ENCODE measurements at places on chromosomes 2 and 18.

- no peak for DNase-seq
Measured at GRCh38 chr2:18194161-18194560, 315.7 kb downstream of the KCNS3 start.

- DNase-seq, result no peak
Measured at GRCh38 chr2:38092196-38092902, 16.4 kb upstream of the CYP1B1 start.

DNA sequence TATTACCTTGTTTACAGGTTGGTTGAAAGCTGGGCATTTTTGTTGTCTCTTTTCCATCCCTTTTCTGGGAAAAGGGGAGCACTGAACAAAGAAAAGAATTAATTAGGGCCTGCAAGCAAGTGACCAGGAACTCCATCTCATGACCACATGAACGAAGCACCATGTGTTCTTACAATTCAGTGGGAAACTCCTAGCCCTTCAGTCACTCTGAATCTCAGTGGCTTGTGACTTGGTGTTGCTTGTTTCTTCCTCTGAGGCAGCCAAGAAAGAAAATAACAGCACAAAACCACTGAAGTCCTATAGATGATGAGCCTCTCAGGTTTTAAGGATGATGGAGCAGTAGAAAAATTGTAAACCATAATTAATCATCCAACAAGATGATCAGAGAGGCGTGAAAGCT, 129.1 kb upstream of the CAB39 start:
- no peak for DNase-seq

DNA sequence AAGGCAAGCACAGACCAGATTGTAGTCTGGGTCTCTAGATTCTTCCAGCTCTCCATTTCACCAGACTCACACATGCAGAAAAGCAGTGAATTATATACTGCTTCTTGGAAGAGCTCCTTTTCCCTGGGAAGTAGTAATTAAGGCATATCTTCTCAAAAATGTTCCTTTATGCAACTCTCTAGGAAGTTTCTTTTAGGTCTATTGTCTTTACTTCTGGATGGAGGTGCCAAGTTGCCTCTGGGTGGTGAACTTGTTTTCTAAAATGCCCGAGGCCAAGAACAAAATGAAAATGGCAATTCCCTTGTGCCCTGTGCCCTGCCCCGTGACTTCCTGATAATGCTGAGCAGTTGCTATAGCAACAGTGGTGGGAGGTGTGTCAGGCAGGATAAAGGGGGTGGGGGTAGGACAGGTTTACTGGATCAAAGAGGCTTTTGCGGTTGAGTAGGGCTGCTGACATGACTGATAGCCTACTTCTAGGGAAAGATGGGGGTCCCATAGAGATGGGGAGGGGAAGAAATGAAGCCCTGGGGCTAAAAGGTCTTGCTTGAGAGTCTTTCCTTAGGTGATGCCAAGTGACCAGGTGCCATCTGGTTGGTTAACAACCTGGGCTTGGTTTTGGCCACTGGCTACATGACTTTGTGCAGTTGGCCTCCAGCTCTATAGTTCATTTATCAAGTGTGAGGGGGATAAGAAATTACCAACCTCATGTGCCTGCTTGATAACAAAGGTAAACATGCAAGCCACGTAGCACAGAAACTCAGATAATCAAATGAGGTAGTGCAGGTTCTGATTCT, 11.8 kb downstream of the IGFBP2 start:
- no peak for DNase-seq

GRCh38 chr2:75416420-75417342, 144.1 kb downstream of the EVA1A start:
- DNase-seq, result no peak

- DNase-seq, result no peak
Measured at GRCh38 chr18:58544179-58544578, 84.7 kb downstream of the ALPK2 start.

GRCh38 chr18:49585781-49586663, 24.2 kb downstream of the LIPG start:
- no peak for DNase-seq

DNA sequence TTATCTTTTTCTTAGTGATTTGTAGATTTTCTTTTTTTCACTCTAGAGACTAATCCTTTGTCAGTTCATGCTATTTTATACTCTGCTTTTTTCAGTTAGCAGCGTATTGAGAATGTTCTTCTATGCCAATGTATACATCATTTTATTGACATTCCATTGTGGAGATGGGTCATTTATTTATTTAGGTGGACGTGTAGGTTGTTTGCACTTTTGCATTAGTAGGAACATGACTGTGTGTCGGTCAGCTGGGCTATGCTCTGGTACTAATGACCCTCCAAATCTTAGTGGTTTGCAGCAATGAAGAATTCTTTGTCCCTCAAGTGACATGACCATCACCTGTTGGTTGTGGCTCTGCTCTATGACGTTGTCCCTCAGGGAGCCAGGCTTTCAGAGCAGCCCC, 33.6 kb downstream of the HPCAL1 start:
- no peak for DNase-seq

GRCh38 chr2:153487448-153487847, 8.9 kb upstream of the RPRM start:
- no peak for DNase-seq

DNA sequence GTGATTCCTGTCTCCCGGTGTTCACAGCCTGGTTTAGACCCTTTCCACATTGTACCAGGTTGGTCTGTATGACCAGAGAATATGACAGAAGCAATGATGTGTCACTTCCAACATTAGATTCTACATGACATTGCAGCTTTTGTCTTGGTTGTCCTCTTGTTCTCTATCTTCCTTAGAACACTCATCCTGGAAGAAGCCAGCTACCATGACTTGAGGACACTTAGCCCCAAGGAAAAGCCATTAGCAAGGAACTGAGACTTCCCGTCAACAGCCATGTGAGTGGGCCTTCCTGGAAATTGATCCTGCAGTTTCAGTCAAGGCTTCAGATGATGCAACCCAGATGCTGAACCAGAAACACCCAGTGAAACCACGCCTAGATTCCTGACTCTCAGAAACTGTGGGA, 143.3 kb downstream of the MREG start:
- DNase-seq, result no peak

DNA sequence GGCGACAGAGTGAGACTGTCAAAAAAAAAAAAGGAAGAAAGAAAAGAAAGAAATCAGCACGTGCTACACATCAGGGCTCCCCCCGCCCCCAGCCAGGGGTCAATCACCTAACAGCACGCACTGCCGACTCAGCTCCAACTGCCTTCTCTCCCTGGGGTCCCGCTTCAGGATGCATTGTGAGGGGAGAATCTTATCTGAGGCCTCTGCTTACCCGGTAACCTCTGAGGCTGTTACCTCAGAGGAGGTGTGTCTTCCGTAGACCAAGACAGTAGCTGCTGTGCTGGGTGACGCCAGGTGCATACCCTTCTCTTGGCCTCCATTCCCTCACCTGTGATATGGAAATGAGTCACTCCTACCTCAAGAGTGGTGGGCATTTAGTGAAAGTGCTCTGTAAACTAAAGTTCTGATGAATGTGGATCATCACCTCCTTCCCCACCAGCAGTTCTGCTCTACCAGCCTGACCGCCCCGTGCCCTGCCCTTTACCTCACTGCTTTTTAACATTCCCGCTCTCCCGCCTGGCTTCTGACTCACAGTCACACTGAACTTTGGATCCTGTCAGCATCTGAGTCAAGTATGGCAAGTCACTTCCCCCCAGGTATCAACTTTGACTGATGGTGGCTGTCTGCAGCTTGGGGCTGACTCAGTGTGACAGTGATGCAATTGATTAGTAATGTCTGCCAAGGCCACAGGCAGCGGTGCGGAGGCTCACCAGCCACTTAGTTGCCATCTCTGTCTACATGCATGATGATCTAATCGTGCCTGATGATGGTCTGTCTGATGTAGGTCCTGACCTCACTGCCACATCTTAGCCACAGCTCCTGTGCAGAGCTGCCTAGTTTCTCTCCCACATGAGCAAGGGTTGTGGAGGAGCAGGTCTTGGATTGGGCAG, 20.1 kb downstream of the ARID5A start:
- DNase-seq, result no peak

DNA sequence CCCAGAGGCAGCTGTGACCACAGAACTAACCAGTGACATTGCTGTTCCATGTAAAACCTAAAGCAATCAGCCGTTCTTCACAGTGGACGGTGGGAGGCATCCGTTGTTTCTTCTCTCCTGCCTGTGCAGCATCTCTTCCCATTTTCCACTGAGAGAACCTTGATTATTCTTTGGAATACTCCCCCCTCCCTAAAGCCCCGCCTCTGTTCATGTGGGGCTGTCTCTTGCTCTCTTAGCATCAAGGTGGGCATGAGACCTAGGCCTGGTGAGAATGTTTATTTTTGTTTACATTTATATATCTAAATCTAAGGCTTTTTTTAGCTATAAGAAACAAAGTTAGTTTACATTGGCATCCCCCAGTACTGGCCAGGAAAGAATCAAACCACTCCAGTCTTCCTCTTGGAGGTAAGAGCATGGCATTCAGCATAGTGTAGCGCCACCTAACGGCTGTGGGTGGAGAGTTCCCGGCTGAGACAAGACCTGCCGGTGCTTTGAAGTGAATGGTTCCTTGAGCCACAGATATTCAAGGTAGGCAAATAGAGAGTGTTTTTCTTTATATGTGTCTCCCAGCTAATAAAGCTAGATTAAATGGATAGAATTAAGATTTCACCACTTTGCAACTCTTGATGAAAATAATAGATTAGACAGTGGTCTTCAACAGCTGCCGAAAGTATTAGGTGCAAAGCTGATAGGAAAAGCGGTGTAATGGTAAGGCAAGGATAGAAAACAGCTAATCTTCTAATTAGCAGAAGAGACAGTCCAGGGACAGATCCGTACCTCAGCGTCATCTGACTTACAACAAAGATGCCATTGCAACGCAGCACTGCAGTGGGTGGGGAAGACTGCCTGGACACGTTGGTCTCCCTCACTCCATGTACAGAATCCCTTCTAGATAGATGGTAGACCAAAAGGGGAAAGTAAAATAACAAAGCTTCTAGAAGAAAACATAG, 219.6 kb upstream of the RAB12 start:
- DNase-seq, result peak; percentile 63

DNA sequence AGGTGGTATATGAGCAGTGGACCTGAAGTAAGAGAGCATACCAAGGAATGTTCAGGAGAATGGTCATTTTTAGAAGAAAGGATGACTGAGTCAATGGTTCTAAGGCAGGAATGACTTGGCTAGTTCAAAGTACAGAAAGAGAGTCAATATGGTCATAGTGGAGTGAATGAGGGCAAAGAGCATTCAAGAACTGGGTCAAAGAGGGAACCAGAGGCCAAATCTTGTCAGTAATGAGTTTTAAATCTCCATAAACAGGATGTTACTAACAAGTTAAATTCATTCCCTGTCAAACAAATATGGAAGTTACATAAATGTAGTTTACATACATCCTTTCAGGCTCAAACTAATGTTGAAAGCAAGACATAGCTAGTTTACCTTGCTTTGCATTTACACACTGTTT, 16.1 kb downstream of the CALCRL start:
- DNase-seq, result no peak

DNA sequence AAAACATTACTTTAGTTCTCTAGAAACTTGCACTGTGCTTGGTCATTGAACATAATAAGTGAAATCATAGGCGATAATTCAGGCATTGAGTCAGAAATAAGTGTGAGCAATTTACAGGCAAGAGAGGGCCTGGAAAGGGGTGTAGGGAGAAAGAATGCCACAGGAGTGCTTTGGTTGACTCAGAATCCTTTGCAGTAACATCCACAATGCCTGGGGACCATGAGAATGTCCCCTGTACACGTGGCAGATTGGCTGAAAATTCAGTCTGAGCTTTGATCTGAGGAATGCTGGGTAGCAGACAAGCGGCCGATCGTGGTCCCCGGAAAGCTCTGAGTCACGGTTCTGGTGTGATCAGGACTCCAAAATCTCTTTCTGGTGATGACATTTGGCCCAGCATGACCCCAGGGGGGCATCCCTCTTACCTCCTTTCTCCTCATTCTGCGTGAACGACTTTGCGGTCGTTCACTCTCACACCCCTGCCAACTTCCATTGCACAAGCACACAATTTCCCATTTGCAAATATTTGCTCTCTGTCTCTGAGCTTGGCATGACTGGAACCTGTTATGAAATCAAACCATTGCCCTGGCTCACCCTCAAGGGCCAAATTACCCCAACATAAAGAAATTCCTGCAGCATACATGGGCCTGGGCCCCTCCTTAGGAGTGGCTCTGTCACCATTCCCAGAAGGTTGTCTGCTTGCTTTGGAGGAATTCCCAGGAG, 305.0 kb upstream of the EPAS1 start:
- peak; percentile 56 for DNase-seq

- no peak for DNase-seq
Measured at GRCh38 chr2:128940378-128940777, 621.7 kb upstream of the HS6ST1 start.

- DNase-seq, result peak; percentile 16
Measured at GRCh38 chr2:241801611-241802420, 7.2 kb upstream of the NEU4 start.

- DNase-seq, result no peak
Measured at GRCh38 chr18:13403786-13404549, 185.4 kb downstream of the LDLRAD4 start.

DNA sequence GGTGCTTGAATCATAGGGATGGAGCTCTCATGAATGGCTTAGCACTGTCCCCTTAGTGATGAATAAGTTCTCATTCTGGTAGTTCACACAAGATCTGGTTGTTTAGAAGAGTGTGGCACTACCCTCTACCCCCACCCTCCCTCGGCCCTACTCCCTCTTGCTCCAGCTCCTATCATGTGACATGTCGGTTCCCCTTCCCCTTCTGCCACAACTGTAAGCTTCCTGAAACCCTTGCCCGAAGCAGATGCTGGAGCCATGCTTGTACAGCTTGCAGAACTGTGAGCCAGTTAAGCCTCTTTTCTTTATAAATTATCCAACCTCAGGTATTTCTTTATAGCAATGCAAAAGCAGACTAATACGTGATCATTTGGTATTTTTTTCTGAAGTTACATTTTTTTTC, 1012.6 kb downstream of the BCL11A start:
- no peak for DNase-seq

- no peak for DNase-seq
Measured at GRCh38 chr2:189175869-189176433, 3.6 kb downstream of the COL5A2 start.

GRCh38 chr2:188319838-188320237, 28.2 kb downstream of the GULP1 start:
- DNase-seq, result no peak

DNA sequence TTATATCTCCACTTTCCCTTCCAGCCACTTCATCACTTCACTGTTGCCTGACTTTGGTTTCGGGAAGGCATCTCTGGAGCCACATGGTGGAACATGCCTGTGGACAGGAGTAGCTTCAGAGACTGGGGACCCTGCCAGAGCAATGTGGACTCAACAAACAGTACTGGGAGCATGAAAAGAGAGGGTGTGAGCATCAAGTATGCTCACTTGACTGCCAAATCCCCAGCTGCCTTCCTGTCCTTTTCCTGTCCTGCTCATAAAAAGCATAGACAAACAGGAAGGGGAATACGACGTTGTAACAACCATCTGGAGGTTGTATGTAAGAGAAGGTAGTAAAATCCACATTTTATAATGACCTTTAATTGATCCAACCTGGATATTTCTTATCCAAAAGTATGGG, 61.3 kb upstream of the CSRNP3 start:
- DNase-seq, result no peak

- no peak for DNase-seq
Measured at GRCh38 chr2:42840760-42841159, 48.4 kb upstream of the HAAO start.

- no peak for DNase-seq
Measured at GRCh38 chr18:73556904-73557303, 590.7 kb downstream of the FBXO15 start.

GRCh38 chr18:63505566-63506335, 29.0 kb downstream of the SERPINB5 start:
- no peak for DNase-seq

- no peak for DNase-seq
Measured at GRCh38 chr2:115162494-115163293, 720.3 kb downstream of the DPP10 start.

GRCh38 chr18:55114876-55115275, 155.6 kb upstream of the CCDC68 start:
- DNase-seq, result no peak
